T-helper 1 cell (primary cell): ENCODE measurements at places on chromosomes 1 and 21.
A peak's percentile ranks its signal among the peaks of the same experiment; 100 is the strongest.

GRCh38 chr1:186899977-186900376 is 71.2 kb downstream of the PLA2G4A start:
- DNase-seq = no peak

GRCh38 chr1:193438771-193439170 is 252.4 kb upstream of the B3GALT2 start:
- DNase-seq = no peak

DNA sequence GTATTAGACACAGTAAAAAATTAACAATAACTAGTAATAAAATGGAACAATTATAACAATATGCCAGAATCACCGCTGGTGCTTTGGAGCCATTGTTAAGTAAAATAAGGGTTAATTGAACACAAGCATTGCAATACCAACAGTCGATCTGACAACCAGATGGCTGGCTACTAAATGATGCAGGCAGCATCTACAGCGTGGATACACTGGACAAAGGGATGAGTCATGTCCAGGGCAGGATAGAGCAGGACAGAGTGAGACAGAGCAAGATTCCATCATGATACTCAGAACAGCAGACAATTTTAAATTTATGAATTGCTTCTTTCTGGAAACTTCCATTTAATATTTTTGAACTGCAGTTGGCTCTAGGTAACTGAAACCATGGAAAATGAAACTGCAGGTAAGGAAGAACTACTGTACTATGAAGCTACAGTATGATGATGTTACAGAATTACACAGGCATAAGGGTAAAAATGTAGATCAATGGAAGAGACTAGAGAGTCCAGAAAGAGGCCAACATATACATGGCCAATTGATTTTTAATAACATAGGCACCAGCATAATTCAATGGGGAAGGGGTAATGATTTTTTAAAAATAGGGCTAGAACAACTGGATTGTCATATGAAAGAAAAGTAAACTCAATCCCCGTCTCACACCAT is 168.7 kb downstream of the RRAGC start:
- DNase-seq = no peak

- DNase-seq = no peak
Measured at GRCh38 chr1:98088381-98088780, 167.5 kb upstream of the DPYD start.

- DNase-seq = no peak
Measured at GRCh38 chr1:25009671-25010262, 79.7 kb upstream of the RUNX3 start.

- DNase-seq = no peak
Measured at GRCh38 chr1:118947790-118948189, 40.4 kb downstream of the TBX15 start.

DNA sequence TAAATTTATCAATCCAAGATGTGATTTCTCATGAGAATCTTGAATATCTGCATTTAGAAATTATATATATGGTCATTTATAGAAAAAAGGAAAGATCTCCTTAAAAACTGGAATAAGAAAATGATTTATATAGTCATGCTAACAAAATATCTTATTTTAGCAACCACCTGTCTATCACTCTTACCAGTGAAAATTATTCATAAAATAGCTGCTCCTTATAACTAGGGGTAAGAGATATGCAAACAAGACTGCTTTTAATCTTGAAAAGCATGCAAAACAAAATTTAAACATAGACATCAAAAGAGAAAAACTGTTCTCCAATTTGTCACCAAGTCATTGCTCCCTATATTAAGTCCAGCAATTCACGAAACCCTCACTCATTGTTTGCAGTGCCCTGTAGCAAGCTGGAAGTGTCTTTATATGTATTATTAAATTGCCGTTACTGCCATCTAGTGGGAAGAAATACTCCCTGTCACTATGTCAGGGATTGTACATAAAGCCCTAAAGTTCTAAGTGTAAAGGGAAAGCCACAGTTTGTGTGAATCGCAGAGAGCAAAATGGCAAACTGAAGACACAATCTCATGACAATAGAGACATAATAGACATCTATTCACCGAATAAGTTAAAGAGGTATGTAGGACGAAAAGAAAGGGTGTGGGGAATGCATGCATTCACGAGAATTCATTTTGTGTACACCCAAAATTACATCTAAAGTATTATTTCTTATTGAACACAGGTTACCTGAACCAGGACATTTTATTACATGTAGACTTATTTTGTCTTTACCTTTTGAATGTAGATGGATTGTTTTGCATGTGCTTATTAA is 600.5 kb downstream of the USP25 start:
- DNase-seq = no peak

- no peak for DNase-seq
Measured at GRCh38 chr1:58123051-58123450, 423.5 kb downstream of the OMA1 start.

DNA sequence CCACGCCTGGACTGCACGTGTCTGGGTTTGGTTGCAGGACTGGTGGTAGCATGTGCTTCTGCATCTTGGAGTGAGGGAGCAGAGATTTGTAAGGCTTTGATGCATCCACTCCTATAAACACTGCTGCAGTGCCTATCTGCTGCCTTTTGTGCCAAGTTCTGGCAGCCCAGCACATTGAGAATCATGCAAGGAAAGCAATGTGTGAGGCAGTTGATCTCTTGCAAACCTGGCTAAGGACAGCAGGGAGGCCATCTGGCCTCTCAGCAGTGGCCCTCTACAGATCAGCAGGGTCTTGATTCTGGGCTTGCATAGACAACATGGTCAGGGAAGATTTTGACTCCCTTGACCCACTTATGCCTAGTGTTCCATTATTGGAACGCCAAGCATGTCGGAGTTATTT is 81.2 kb upstream of the COA6 start:
- DNase-seq = no peak

- no peak for DNase-seq
Measured at GRCh38 chr1:227788271-227789083, 27.0 kb upstream of the PRSS38 start.

DNA sequence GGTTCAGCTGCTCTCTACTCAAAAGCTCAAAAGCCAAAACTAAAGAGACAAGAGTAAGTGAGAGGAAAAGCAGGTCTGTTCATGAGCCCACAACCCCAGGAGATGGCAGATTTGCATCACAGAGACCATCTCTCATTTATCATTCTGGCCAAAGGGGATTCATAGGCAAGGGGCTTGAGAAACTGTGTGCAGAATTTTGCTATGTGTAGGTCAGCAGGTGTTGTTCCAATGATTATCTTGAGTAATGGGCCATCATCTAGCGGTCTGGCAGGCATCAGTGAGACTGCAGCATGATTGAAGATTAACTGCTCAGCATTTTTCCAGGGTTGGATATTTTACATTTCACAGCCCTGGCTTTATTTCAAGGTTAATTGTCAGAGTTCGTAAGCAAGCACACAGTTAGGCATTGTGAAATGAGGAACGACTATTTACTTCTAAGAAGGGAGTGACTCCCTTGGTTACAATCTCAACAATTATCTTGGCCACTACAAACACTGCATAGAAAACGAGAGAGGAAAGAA is 1204.6 kb upstream of the TMPRSS15 start:
- no peak for DNase-seq

- no peak for DNase-seq
Measured at GRCh38 chr1:61980561-61980960, 214.1 kb upstream of the L1TD1 start.

- DNase-seq = no peak
Measured at GRCh38 chr1:85427331-85427730, 37.6 kb downstream of the DDAH1 start.

- DNase-seq = no peak
Measured at GRCh38 chr1:160781914-160782689, 13.9 kb upstream of the LY9 start.

DNA sequence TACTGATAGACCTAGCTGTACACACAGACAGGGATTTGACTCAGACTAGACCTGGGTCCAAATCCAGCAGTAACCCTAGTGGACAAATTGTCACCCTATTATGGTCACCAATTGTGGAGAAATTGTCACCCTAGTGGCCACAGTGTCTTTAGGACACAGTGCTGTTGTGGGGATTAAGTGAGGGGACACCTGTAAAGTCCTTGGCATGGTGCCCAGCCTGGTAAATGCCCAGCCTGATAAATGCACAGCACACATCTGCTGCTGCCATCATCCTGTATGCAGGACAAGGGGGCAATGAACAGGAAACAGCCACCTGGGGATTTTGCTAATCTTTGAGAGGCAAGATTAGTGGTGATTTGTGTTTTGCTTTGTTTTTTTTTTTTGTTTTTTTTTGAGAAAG is 2.3 kb downstream of the TMEM61 start:
- DNase-seq = no peak

DNA sequence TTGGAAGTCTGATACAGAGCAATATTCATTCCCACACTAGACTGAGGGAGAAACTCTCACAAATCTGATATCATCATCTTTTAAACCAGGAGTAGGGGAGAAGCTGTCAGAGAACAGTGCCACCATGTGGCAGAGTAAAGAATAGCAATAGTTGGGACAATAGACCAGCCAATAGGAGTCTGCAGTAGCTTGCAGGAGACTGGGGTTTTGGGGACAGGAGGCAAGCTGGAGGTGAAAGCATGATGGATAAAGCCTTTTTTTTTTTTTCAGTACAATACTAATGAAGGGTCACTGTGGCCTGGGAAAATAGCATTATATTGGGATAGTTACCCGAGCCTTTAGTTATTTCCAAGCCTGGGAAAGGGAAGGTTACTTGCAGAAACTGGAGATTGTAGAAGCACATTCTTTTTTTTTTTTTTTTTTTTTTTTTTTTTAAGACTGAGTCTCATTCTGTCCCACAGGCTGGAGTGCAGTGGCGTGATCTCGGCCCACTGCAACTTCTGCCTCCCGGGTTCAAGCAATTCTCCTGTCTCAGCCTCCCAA is 120.7 kb downstream of the S1PR1 start:
- DNase-seq = peak; percentile 53

GRCh38 chr1:34785875-34786470 is 5.0 kb downstream of the GJB3 start:
- DNase-seq = no peak

- no peak for DNase-seq
Measured at GRCh38 chr1:175530183-175530582, 213.2 kb downstream of the TNR start.

- no peak for DNase-seq
Measured at GRCh38 chr1:244354810-244355278, 96.9 kb downstream of the ADSS2 start.

GRCh38 chr1:38120552-38121230 is 74.1 kb upstream of the POU3F1 start:
- no peak for DNase-seq

- DNase-seq = no peak
Measured at GRCh38 chr1:159849626-159850366, 12.7 kb downstream of the VSIG8 start.

GRCh38 chr1:24767351-24767750 is 22.1 kb downstream of the CLIC4 start:
- DNase-seq = no peak

GRCh38 chr1:71650119-71650518 is 569.3 kb upstream of the ZRANB2 start:
- DNase-seq = no peak

- DNase-seq = no peak
Measured at GRCh38 chr1:105838071-105838470, 1218.4 kb upstream of the PRMT6 start.

GRCh38 chr21:30463713-30464112 is 16.5 kb downstream of the KRTAP19-1 start:
- peak; percentile 1 for DNase-seq

DNA sequence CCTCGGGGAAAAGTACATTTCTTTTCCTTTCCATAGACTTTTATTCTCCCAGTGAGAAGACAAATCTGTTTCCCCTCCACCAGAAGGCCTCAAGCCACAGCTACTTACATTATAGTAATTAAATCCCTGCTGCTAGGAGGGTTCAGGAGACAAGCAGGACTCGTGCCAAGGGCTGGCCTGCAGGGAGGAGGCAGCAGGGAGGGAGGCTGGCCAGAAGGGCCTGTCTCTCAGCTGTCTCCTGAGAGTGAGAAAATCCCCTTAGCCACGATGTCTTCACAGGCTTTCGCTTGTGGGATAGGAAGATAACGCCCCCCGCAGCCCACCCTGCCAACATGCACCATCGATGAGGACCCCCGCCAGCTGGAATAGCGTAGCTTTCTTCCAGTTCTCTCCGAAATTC is 14.0 kb downstream of the KCNN3 start:
- DNase-seq = no peak

DNA sequence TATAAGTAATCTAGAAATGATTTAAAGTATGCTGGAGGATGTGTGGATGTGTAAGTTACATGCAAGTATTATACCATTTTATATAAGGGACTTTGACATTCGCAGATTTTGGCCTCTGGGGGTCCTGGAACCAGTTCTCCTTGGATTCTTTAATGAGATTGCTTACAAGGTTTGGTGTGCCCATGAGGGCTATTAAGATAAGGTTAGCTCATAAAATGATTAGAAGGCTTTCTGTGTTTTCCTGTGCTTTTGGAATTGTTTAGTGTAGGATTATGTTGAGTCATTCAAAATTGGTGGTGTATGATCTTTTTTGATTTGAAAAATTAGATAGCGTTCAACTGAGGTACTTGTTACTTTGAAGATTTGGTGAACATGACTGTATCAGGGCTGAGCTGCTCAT is 5.6 kb downstream of the USP25 start:
- no peak for DNase-seq

DNA sequence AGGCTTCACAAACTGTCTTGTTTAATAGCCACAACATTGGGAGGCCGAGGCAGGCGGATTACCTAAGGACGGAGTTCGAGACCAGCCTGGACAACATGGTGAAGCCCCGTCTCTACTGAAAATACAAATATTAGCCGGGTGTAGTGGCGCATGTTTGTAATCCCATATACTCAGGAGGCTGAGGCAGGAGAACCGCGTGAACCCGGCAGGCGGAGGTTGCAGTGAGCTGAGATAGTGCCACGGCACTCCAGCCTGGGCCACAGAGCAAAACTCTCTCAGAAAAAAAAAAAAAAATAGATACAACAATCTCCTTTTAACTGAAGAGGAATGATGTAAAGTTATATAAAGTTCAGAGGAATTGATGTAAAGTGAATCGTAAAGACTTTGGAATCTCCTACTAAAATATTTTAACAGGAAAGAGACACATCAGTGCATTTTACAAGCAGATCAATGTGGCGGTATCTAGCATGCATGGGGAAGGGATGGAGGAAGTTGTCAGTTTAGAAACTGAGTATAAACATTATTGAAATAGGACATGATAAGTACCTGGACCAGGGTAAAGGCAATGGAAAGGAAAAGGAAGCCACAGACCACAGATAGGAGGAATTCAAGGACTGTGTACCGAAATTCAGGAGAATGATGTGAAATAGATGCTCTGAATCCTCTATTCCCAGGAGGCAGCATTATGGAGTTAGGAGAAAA is 41.5 kb downstream of the PTPRC start:
- no peak for DNase-seq

DNA sequence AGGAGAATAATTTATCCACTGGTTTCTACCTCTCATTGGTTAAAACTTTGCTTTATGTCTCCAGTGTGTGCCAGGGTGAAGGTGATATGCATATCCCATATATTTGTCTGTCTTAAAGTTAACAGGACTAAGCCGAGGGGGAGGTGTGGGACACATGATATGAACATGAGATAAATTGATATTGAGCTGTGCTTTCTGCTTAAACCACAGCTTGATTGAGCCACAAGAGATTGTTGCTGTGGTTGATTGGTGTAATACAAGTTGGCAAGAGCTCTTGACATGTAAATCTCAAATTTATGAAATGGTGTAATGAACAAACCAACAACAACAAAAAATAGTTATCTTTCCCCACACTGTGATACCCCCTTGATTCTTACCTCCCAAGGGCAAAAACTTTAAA is 1295.5 kb upstream of the NCAM2 start:
- no peak for DNase-seq

GRCh38 chr1:54709547-54710292 is 5.9 kb upstream of the TTC4 start:
- no peak for DNase-seq
